Stimulated activated CD4-positive, alpha-beta T cell treated with anti-CD3 and anti-CD28 coated beads, Interleukin-2, amount 100 ng/mL, for 48 hours (primary cell): ENCODE measurements at places on chromosomes 7 and 10.

DNA sequence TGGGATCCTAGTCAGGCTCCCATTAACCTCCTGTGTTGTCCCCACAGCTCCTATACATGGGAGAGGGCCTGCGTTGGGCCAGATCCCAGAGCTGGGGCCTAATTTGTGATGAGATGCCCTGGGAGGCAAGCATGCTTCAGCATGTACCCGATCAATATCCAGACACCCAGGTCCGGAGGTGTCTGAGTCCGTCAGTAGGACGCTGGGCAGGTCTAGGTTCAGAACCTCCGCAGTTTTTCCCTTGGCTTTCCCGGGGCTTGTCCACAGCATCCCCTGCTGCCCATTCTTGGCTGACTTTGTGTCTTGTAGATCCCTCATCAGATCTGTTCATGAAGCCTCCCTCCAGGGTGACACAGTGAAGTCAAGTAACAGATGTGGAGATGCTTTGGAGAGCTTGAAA is 32.7 kb upstream of the RBAK start:
- DNase-seq: no peak

DNA sequence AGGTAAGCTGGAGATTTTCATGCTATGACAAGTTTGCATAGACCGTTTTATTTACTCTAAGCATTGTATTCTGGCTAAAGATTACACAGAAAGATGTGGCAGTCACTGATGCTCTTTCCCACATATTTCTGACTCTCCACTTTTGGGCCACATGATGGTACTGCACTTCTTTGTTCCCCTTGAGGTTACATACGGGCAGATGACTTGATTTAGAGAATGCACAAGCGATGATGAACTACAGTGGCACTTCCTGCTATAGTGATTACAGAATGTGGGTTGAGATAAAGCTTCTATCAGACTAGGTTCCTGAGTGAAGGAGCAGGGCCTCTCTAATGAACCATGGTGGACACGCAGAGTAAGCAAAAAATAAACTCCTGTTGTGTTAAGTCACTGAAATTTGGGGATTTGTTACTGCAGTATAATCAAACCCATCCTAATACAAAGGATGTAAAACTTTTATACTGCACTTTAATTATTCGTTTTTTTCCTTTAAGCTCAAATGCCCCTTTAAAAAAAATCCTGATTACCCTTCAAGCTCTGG is 177.9 kb downstream of the TAX1BP1 start:
- DNase-seq: no peak

DNA sequence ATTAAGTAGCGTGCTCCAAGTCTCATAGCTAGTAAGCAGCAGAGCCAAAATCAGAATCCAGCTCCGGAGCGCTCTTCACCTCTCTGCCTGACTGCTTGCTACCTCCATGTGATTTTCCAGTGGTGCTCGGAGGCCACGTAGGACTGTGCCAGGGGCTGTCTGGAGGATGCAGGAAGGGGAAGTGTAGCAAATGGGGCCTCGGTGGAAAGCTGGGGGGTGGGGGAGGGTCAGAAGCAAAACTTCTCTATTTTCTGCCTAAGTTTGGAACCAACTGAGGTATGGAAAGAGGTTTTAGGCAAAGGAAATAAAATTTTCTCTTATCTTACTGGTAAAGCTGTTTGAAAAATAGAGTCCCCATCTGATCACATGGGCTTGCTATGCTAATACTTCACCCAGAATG is 108.7 kb downstream of the TBXAS1 start:
- no peak for DNase-seq

GRCh38 chr7:2719007-2719406 is 31.0 kb downstream of the AMZ1 start:
- peak; percentile 54 for DNase-seq

- DNase-seq: no peak
Measured at GRCh38 chr10:62498271-62498670, 124.1 kb downstream of the ZNF365 start.

DNA sequence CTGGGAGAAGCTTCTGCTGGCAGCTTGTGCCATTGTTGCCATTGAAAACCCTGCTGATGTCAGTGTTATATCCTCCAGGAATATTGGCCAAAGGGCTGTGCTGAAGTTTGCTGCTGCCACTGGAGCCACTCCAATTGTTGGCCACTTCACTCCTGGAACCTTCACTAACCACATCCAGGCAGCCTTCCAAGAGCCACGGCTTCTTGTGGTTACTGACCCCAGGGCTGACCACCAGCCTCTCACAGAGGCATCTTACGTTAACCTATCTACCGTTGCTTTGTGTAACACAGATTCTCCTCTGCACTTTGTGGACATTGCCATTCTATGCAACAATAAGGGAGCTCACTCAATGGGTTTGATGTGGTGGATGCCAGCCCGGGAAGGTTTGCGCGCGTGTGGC is 220.7 kb downstream of the ADK start:
- DNase-seq: no peak

DNA sequence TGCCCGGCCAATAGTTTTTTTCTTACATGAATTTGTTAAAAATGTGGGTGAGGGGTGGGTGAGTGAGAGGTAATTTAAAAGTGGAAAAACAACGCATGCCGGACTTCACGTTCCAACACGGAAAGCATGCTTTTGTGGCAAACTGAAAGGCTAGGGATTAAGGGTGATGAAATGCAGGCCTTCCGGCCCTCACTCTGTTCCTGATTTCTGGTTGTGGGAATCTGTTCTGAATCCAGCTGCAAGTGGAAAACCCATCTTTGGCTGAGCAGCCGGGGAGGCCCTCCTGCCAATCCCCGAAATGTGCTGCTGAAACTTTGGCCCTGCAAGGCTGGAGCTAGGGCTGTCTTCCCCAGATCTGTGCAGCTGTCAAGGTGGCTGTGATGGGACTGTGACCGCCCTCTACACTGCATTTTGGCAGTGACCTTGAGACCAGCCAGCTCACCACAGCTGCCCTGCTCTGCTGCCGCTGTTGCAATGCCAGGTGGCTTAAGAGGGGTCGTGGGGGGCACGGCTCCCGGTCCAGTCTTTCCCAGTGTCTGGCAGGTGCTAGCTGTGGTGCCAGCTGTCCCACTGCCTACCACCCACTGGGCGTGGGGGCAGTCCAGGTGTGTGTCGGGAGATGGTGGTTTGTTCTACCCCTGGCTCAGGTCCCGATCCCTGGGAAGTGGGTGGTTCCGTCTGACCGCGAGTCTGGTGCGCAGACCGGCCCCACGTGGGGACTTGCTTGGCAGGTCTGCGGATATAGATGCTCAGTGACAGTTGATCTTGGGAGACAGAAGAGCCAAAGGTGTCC is 39.0 kb downstream of the TET1 start:
- DNase-seq: no peak

DNA sequence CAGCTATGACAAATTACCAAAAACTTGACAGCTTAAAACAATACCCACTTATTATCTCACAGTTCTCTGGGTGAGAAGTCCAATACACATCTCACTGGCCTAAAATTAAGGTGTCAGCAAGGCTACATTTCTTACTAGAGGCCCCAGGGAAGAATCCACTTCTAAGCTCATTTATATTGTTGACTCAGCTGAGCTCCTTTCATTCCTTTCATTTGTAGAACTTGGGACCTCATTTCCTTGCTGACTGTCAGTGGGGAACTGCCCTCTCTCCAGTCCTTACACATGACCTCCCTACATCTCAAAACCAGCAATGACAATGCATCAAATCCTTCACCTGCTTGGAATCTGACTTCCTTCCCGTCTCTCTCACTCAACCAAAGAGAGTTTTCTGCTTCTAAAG is 240.3 kb downstream of the IPMK start:
- DNase-seq: no peak

GRCh38 chr7:69768986-69769595 is 170.8 kb downstream of the AUTS2 start:
- DNase-seq: no peak

GRCh38 chr10:130029209-130029608 is 65.1 kb upstream of the EBF3 start:
- DNase-seq: no peak

GRCh38 chr7:7996568-7996967 is 28.0 kb downstream of the GLCCI1 start:
- no peak for DNase-seq

DNA sequence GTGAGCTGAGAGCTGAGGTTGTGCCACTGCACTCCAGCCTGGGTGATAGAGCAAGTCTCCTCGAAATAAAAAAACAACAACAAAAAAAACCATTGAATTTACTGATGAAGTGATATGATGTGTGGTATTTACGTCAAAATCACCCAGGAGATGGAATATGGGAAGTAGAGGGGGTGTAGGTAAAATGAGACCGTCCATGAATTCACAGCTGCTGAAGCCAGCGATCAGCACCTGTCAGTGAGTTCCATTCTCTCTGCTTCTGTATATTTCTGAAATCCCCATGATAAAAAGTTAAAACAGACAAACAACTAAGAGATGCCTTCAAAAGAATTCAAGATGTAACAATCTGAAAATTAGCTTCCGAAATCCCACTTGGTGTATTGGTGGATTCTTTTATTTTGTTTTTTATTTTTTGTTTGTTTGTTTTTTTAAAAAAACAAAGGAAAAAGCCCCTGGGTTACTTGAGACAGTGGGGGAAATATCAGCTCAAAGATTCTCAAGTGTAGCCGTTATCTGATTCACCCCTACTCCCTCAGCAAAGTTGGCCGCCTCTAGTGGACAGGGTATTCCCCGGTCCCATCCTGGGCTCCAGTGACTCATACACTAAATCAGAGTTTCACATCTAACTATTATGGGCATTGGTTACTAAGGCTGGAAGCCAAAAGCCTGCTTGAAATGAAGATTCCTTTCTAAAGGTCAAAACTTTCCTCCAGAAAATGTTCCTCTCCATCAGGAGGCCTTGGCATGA is 76.4 kb downstream of the MAP3K8 start:
- peak; percentile 11 for DNase-seq

DNA sequence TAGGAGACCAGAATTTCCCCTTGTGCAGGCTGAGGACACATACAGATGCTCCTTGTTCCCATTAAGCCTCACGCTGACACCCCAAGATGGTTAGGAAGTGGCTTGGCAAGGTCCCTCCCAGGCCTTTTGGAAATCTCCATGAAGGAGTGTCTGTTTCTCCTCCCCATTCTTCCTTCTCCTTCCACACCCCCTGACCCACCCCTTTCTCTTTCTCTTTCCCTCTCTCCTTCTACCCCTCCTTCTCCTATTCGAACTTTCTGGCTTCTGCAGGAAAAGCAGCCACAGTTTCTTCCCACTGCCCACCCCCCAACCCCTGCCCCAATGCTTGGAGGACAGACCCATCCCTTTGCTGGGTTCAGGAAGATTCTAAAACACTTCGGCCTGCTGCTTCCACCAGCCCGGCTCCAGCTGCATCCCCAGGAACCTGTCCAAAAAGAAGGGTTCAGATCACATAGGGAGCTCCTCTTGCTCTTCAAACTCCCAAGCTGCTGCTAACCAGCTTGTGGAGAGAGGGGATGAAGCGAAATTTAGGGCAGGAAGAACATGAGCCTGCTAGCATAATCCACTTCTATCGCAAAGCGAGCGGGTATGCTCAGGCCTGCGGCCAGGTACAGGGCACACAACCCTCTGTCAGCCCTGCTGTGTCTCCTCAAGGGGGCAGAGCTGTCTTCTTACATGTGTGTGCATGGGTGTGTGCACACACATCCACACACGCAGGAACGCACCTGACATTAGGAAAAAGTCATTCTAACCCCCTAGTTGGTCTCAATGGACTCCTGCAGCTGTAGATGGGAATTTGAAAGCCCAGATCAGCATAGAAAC is 80.4 kb downstream of the PPP1R3C start:
- no peak for DNase-seq

- no peak for DNase-seq
Measured at GRCh38 chr7:117085769-117086463, 132.6 kb downstream of the ST7 start.

GRCh38 chr10:30928742-30929141 is 102.9 kb downstream of the ZNF438 start:
- no peak for DNase-seq

DNA sequence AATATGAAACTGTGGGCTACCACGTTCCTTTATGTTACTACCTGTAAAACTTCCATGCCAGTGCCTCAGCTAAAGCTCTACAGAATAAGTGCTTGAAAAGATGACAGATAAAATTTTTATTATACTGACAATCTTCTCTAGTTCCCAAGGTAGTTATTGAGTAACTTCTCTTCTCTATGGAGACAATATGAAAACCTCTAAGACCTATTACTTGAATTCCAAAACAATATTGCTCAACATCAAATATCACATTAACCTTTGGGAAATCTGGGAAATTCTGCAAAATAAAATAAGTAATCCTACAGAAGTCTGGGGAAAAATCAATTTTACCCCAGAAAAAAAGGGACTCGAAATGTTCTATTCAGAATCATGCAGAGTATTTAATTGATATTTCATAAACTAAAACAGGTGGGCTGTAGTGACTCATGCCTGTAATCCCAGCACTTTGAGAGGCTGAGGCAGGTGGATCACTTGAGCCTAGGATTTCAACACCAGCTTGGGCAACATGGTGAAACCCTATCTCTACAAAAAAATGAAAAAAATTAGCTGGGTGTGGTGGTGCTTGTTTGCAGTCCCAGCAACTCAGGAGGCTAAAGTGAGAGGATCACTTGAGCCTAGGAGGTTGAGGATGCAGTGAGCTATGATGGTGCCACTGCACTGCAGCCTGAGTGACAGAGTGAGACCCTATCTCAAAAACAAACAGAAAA is 23.8 kb upstream of the ANK3 start:
- no peak for DNase-seq

GRCh38 chr10:76640806-76641205 is 996.8 kb downstream of the KCNMA1 start:
- DNase-seq: no peak

GRCh38 chr7:151687523-151688235 is 168.0 kb upstream of the RHEB start:
- no peak for DNase-seq

DNA sequence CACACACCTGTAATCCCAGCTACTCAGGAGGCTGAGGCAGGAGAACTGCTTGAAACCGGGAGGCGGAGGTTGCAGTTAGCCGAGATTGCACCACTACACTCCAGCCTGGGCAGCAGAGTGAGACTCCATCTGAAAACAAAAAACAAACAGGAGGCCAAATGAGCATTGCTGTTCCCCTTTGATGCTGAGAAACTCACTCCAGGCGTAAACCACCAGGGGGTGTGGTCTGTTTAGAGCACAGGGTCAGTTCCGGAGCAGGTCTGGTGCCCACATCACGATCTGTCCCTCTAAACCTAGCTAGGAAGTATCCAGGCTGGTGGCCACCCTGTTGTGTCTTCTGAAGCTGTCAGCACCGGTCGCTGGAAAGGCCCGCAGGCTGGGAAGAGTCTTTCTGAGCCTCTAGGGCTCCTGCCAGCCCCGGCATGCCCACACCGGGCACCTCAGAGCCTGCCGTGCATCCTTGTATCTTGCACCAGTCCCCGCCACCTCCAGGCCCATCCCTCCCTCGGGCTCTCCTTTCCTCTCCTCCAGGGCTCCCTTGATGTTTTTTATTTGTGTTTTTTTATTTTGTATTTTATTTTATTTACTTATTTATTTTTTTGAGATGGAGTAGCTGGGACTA is 66.3 kb upstream of the SH2B2 start:
- no peak for DNase-seq
